T-helper 17 cell (primary cell): ENCODE measurements at places on chromosomes 2 and 18.

GRCh38 chr2:229273723-229274338, 2.7 kb upstream of the PID1 start:
- no peak for DNase-seq

DNA sequence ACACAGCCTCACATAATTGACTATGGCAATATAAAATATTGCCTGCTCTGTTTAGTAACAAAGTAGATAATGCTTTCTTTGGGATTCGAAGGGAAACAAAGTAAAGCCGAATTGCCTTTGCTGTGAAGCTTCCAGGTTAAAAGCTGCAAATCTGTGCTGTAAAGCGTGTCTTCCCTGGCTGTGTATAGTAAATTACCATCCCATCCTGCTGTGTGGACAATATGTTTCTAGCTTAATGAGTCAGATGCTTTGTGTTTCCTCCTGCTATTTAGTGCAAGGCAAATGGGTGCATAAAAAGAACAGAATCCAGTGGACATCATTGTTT, 265.1 kb downstream of the SOCS6 start:
- DNase-seq = no peak

DNA sequence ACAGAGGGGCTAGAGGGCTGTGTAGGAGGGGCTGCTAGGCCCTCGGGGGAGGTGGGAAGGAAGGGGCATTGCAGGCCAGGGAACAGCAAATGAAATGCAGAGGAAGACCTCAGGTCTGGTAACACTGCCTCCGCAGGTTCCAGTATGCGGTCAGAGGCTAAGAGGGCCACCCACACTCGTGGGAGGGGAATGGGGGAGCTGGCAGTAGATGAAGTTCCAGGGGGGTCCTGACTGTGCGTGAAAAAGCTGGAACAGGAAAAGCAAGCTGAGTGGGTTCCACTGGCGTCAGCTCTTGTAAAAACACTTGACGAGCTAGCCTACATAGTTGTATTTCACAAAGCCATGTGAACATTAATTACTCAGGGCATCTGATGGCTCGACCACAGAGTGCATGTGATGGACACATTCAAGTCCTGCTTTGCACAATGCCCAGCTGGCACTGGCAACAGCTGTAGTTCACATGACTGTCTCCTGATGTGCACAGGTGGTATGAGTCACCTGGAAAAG, 29.0 kb upstream of the PTPN4 start:
- DNase-seq = no peak

DNA sequence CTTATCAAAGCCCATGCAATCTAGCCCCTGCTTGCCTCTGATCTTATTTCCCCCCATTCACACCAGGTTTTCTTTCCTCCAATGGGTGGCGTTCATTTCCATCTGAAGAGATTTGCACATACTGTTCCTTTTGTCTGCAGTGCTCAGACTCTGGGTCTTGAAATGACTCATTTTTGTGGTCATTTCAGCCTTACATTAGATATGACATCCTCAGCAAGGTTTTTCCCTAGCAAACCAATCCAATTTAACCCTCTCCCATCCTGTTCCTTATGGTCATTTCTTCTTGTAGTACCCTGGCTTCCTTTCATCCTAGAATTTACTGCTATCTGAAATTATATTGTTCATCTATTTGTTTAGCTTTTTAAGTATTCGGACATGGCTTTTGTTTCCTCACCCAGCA, 42.5 kb upstream of the SCN1A start:
- no peak for DNase-seq

- no peak for DNase-seq
Measured at GRCh38 chr18:43148231-43148630, 32.7 kb upstream of the RIT2 start.

DNA sequence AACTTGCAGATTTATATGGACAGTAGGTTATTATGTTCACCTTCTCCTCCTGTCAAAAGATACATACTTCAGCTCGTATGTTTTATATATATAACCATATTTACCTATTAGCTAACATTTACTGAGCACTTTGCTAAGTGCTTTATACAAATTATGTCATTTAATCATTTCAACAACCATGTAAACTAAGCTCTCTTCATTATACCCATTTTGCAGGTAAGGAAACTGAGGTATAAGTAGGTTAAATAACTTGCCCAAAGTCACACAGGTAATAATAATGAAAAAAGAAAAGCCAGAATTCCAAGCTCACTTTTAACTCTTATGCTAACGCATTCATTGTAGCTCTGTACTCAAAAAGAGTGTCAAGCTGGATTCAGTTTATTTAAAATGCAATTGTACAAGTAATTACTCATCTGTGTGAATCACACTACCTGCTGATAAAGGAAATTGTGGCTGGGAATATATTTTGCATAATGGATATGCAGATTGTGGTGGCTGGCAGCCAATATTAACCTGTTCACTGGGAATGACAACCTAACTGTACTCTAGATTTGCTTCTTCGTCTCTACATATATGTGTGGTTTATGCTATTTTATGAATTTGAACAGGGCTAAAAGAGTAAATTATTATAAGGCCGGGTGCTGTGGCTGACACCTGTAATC, 20.6 kb downstream of the SLC16A14 start:
- no peak for DNase-seq

DNA sequence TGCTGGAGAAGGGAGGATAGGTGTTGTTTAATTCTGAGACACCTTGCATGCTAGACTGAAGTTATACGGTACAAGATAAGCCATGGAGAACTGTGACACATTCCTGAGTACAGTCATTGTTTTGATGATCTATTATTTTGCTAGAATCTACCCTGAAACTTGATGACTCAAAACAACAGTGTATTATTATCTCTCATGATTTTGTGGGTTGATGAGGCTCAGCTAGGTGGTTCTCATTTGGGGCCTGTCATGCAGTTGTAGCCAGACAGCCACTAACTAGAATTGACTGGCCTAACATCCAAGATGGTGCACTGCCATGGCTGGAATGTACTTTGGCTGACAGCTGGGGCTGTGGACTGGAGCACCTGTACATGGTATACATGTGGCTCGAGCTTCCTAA, 5.4 kb upstream of the IL1R1 start:
- DNase-seq = no peak

- no peak for DNase-seq
Measured at GRCh38 chr2:24970483-24971285, 1.1 kb downstream of the DNAJC27 start.

GRCh38 chr2:189109921-189110397, 69.6 kb downstream of the COL5A2 start:
- no peak for DNase-seq

DNA sequence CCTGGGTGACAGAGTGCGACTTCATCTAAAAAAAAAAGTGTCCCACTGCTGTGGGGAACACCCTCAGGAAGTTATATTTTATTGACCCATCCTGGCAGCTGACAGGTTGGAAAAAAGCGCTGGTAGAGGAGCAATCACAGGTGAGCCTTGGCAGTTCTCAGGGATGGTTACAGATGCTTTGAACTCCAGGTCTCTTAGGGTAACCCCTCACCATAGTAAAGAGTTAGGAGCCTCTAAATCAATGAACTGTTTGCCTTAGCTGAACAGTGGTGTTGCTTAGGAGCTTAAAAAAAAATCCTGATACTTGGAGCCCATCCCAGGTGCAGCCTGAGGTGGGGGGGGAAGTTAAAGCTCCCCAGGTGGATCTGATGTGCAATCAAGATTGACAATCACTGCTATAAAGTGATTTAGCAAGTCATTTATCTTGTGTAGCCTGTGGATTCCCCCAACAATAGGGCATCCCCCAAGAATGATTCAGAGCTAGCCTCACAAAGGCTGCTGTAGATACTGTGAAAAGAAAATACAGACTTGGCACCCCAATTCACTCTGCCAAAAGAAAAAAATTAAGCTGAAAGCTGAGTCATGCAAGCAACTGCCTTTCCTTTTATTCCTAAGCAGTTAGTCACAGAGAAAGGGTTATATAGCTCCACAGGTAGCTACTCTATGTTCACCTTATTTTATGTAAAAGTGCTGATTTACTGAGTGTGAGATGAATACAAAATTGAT, 14.8 kb downstream of the SLC16A14 start:
- no peak for DNase-seq

- DNase-seq = no peak
Measured at GRCh38 chr2:215756346-215756730, 257.0 kb downstream of the MREG start.

DNA sequence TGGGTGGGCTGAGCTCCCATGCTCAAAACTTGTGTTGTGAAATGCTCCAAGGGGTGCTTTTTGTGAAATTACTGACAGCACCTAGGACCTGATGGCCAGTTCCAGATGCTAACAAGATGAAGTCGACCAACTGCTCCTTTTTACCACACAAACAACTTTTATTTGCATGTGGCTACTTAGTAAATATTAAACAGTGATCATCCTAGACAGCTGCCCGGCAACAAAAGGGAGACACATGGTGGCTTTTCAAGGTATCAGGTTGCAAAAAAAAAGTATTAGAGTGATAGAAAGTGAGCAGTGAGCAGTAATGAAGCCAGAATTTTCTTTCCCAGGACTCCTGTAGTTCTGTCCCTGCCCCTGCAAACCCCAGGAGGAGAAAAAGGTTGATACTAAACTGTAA, 118.5 kb downstream of the RPIA start:
- no peak for DNase-seq

GRCh38 chr18:7104649-7105048, 12.9 kb downstream of the LAMA1 start:
- no peak for DNase-seq

DNA sequence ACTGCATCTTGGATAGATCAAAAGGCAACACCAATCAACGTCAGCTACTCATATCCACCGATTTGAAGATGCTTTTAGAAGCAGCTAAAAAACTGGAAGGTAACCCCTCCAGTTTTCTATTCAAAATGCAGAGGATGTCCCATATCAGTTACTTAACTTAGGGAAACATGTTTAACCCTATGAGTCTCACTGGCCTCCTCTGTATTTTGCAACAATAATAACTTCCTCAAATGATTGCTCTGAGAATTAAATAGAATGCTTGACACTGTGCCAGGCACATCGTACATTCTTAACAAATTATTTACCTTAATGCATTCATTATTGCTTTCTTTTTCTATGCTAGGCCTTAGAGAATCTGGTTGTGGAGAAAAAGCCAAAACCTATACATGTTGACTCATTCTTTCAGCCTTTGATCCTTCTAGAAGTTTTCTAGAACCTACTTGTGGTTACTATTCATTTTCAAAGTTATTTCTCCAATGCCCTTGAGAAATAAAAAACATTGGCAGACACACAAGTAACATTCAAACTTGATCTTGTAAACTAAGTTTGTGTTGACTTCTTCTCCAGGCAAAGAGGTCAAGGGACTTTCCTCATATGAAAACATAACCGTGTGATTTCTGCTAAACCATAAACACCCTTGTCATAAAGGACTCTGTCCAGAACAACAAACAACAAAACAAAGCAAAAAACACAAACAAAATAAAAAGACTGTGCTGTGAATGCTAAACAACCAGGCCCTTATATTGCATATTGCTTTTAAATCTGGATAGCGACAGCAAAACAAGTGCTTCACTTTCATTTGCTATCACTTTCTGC, 4.6 kb downstream of the DOCK10 start:
- no peak for DNase-seq

GRCh38 chr18:59109375-59109774, 30.3 kb upstream of the SEC11C start:
- DNase-seq = no peak

- no peak for DNase-seq
Measured at GRCh38 chr18:33616556-33616955, 38.5 kb downstream of the ASXL3 start.

DNA sequence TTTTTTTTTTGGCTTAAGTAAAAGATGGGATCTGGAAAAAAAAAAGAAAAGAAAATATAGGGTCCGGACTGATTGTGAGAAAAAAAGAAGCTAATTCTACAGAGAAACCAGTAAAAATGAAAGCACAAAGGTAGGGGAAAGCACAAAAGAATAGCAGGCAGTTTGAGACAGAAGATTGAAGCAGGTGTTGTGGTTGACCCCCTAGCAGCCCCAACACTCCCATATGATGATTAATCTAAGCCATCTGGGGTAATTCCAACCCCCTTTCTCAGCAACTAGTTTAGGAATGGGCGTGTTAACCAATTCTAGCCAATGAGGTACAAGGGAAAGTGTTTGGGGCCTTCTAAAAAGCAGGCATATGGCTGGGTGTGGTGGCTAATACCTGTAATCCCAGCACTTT, 77.0 kb downstream of the MBD2 start:
- no peak for DNase-seq

GRCh38 chr2:1581965-1582625, 162.2 kb downstream of the PXDN start:
- no peak for DNase-seq

DNA sequence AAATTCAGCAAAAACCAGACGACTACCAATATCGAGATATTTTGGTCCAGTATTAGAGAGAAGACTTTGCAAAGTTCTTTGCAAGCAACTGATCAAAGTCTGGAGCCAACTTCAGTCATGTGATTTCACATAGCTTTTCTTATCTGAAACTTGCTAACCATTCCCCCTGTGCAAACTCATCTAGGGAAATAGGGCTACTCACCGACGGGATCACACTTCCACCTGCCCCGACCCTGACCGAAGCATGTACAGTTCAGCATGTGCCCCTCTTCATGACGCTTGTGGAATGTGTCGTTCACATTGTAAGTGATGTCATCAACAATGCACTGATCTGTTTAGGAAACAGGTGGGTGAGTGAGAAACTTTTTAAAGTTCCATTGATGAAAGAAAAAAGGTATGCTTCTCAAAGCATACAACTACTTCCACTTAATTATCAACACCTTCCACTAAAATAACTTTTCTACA, 15.4 kb downstream of the FN1 start:
- no peak for DNase-seq

- no peak for DNase-seq
Measured at GRCh38 chr2:171478345-171478744, 43.9 kb upstream of the CYBRD1 start.

DNA sequence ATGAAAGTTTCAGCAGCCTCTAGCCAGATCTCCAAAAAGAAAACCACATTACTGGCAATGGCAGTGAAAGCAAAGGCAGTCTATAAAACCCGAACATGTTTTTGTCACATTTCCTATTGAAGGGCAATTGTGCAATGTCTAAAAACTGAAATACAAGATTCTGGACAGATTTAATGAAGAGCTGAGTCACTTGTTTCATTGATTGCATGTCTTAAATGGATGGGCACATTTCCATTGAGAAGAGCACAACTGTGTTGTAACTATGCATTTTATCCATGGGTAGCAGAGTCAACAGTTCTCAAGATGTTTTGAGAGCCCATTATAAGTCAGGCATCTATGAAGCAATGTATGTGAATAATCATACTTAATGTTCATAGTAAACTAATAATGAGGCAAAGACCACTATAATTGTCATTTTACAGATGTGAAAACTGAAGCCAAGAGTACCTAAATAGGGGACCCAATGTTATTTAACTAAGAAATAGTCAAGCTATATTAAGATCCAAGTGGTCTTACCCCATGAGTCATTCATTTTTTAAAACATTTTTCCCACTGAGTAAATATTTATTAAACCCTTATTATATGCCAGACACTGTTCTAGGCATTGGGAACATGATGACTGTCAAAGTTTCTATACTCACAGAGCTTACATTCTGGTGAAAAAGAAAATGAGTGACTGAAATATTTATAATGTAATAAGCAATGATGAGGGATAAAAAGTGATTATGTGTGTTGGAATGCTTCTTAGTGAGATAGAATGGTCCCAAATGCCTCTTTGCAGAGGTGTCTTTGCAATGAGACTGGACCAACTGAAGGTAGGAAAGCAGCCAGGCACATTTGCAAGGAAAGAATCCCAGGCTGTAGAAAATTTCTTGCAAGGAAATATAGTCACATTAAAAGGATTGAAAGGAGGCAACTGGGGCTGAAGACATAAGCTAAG, 818.9 kb upstream of the ACVR2A start:
- no peak for DNase-seq
